IPS DF 19.7 (cell line): ENCODE measurements at places on chromosomes 16 and 17.

DNA sequence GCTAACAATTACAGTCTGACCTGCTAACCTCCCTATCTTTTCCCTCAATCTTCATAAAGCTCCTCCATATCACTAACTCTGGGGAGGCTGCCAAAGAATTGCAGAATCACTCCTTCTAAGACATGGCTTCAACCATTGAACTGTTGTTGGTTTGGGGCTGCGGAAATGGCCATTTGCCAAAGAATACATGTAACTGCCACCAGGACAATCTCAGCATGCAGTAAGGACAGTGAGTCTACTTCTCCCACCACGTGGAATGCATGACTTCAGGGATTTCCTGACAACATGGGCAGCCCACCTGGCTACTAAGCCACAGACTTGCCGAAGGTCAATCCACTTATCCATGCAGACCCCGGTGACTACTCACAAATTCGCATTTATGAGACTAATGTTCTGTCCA is 104.3 kb upstream of the NUDT7 start:
- DNase-seq = no peak

DNA sequence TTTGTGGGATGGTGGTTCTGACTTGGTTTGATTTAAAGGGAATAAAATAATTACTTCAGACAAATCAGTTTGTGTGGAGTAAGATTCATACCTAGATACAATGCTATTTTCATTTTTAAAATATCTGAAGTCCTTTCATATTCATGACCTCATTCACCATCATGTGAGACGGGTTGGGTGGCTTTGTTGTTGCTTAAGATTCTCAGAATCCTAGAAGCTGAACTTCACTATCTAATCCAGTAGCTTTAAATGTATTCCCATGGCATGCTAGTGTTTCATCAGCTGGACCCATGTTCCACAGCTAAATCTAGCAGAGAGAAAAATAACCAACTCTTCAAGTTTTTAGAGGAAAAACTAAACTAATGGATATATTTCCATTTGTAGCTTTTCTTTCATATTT is 2.7 kb upstream of the AMFR start:
- no peak for DNase-seq

GRCh38 chr17:14296166-14296910 is 4.5 kb upstream of the HS3ST3B1 start:
- DNase-seq = no peak

DNA sequence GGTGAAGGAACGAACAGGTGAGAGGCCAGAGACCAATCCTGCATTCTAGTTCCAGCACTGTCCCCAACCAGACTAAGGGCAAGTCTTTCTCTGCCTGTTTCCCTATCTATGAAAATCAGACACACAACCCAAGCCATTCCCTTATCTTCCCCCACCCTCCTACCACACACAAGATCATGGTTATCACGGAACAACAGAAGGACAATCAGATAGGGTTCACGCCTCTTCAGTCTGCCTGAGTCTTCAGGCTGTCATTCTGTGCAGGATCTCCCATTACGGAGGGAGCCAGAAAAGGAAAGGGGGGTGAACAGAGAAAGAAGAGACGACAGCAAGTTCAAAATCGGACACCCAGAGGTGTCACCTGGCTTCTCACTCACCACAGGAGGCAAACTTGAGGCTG is 11.1 kb downstream of the TLE7 start:
- DNase-seq = no peak

GRCh38 chr17:34800661-34801060 is 160.6 kb downstream of the CCT6B start:
- no peak for DNase-seq

DNA sequence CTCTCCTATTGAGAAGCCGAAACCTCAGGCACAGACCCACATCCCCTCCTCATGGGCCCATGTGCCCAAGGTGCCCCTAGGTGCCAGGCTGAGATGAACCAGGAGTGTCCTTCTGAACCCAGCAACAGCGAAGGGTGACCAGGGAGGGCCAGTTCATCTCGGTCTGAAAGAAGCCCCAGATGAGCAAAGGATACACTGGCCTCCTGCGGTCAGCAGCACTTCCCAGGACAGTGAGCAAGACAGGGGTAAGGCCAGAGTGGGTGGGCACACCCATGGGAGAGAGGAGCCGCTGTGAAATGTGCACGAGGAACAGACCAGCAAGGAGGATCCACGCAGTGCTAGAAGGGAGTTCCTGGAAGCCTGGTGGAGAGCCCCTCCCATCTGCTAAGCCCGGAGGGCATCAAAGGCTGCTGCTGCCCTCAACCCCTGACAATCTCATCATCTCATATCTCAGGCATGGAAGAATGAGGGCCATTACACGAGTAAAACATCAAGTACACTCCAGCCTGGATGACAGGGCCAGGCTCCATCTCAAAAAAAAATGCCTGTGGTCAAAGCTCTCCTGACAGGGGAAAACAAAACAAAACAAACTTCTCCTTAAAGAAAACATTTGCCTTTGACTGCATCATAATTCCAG is 3.3 kb upstream of the HBZ start:
- DNase-seq = no peak

GRCh38 chr16:51630076-51630475 is 479.0 kb upstream of the SALL1 start:
- peak; percentile 30 for DNase-seq

DNA sequence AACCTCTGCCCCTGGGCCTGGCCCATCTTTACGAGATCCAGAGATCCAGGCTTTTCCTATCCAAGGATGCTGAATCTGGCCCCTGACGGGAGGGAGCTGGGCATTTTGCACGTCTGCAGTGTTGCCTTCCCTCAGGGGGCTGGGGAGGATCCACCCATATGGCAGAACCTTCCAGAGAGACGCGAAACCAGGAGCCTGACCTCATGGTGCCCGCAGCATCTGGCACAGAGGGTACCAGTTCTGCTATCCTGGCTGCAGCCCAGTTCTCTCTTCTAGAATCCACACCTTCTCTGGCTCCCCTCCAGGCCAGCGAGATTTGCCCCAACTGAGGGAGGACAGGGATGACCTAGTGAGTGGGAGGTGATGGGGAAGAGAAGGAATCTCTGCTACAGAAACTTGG is 20.5 kb upstream of the ZNF652 start:
- DNase-seq = no peak

DNA sequence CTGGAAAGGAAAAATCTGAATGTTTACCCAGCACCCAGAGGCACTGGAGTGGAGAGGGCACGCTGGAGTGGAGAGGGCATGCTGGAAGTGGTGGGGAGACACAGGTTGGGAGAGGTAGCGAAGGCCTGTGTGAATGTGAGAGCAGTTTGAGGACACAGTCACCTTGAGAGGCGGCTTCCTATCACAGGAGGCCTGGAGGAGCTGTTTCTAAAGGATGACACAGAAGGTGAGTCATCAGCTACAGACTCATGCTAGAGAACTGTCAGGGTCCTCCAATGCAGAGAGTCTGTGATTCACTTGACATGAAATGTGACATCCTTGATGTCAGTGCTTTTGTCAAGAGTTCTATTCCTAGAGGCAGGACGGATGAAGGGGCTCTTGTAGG is 13.8 kb downstream of the CTRL start:
- DNase-seq = no peak

DNA sequence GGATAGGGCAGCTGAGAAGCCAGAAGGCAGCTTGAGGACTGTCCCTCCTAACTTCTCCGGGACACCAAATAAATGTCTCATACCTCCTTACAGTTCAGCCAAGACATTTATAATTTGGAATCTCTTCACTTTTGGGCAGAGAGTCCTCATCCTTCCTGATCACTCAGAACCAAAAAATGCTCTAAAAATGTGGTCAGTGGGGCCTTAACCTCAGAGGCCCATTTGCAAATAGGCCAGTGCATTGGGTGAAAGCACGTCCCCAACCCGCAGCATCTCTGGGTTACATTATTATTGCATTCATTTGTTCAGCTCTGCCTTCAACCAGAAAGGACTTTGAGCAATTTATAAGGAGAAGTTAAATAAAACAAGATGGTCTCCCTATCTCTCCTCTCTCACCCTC is 112.4 kb upstream of the IRX3 start:
- no peak for DNase-seq

DNA sequence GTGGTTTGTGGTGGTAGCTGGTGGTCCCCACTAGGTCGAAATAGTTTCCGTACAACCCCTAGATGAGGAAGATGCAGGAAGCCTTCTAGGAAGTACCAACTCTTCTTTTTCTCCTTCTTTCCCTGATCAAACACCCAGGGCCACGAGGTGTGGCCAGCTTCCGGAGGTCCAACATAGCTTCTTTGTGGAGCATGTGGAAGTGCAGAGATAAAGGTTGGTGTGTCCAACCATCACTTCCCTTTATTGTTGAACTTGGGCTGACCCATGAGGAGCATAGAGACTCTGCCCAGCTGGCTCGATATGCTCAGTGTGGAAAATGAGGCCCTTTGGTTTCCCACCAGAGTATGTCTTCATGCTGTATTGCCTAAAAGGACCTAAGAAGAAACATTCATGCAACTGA is 6.3 kb upstream of the RGS9 start:
- DNase-seq = no peak

- no peak for DNase-seq
Observed at GRCh38 chr17:41627316-41628072, 3.1 kb upstream of the KRT17 start.

GRCh38 chr17:50952889-50953288 is 86.7 kb upstream of the TOB1 start:
- DNase-seq = no peak

DNA sequence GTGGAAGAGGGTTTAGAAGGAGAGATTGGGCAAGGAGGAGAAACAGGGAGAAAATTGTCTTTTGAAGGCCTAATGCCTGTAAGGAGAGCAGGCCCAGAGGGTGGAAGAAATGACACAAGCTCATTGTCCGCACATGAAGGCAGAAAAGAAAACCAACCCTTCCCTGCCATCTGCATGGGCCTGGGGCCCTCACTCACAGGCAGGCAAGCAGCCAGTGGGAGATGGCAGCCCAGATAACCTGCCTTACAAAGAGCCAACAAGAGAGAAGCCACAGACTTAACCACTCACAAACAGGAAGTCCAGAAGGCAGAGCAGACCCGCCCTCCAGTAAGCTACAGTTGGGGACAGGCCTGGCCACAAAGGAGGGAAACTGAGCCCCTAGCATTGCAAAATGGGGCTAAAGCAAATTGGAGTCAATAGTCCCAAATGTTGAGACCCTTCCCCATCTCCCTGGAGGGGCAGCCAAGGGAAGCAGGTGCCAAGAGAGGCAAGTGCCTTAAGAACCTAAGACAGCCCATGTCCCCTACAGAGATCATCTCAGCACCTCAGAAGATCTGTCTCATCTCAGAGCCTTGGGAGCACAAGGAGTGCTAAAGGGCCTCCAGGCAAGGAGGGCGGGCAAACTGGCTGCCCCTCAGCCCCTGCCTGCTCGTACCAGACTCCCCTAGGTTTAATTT is 7.3 kb upstream of the TSPOAP1 start:
- no peak for DNase-seq

GRCh38 chr17:14061666-14062560 is 7.4 kb upstream of the COX10 start:
- no peak for DNase-seq

GRCh38 chr17:61467416-61468262 is 15.4 kb downstream of the TBX4 start:
- DNase-seq = no peak

DNA sequence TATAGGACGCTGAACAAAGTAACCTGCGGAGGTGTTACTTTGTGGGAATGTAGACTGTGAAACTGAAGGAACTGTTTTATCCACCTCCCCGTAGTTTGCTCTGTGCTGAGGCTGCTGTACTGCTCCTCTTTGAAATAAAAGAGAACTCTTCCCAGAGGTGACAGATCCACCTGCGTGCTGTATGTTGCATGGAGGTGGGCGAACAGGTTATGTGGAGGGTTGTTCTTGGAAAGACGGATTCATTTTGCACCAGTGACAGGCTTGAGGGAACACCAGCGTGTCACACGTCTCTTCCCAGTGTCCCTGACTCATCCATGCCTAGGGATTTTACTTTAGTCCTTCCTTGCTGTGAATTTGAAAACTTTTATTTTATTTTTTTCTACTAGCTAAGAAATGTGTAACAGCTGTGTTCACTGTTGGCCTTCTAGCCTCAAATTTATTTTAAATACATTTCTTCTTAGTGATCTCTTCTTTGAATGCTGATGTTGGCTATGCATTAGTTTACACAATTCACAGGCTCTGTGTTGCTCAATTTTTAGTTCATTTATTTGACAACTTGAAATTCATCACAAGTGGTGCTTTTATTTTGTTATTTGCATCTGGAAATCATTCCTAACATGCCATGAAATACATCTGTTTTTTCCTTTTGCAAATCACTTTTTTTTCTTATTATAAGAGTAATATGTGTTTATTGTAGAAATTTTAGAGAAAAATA is 512.4 kb downstream of the CDH13 start:
- DNase-seq = no peak

DNA sequence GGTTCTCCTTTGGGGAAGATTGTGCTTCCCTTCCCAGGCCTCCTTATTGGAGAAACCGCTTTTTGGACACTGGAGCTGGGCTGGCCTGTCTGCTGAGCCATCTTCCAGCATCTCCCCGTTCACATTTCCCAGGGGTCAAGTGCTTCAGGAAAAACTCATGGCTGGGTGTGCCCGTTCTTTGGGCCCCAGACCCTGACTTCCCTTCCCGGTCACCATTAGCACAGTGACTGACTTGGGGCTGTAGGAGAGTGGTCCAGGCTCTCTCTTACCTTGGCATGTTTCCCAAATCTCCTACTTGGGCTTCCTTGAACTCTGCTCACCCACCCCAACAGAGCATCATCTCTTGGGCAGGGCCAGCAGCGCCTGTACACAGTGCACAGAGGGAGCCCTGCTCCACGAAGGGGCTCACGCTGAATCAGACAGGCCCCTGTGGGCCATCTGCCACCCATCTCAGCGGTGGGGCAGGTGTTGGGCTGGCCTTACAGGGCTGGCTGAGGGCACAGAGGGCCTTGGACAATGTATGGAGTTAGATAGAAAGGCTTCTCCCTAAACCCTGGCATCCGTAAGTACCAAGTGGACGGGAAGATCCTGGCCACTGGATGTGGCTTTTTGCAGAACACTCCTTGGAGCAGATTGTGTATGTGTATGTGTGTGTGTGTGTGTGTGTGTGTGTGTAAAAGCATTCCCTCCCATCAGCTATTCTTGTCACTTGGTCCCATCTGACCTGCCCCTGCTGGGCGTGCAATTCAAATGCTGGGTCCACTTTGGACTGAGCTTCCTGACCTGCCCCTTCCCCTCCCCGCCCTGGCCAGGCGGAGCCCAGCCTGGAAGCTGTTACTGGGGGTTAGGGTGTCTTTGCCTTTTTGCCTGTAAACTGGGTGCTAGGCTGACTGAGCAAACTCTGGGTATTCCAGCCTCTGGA is 24.9 kb upstream of the CDC42EP4 start:
- DNase-seq = no peak

DNA sequence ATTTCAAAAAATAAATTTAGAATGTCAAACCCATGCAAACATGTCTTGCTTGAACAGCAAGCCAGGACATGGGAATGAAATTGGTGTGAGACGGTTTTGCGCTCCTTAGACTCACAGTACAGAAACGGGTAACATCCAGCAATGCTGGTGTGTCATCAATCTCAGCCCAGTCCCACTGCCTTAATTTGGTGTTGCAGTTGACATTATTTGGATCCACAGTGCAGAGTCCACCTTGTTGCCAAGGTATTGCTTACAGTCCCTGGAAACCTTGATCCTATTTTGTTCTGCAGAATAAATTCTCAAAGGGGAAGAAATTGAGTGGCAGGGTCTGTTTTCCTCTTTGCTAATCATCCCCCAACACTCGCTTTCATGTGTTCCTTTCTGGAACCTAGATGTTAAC is 311.6 kb upstream of the MON1B start:
- no peak for DNase-seq
